ENCODE measurements at places on chromosomes 5 and 9.

- no peak for DNase-seq
Measured at GRCh38 chr9:15967068-15967467, 414.2 kb downstream of the CCDC171 start.

- DNase-seq: no peak
Measured at GRCh38 chr5:43041110-43041668, 1.1 kb upstream of the ANXA2R start.

GRCh38 chr9:84754881-84755280 is 85.4 kb downstream of the NTRK2 start:
- DNase-seq: no peak

DNA sequence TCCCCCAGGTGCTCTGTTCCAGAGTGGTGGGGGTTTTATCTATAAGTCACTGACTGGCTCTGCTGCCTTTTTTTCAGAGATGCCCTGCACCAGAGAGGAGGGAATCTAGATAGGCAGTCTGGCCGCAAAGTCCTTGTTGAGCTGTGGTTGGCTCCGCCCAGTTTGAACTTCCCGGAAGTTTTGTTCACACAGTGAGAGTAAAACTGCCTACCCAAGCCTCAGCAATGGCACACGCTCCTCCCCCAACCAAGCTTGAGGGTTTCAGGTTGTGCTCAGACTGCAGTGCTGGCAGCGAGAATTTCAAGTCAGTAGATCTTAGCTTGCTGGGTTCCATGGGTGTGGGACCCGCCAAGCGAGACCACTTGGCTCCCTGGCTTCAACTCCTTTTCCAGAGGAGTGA is 1428.6 kb downstream of the MAT2B start:
- peak; percentile 4 for DNase-seq

GRCh38 chr9:127706836-127707241 is at the start of gene CFAP157:
CFAP157 (plus strand) TSS chr9:127706988; CDS start chr9:127707032, 44 bp downstream.
- DNase-seq: no peak

- DNase-seq: no peak
Measured at GRCh38 chr9:112249277-112249676, 74.2 kb upstream of the SUSD1 start.

DNA sequence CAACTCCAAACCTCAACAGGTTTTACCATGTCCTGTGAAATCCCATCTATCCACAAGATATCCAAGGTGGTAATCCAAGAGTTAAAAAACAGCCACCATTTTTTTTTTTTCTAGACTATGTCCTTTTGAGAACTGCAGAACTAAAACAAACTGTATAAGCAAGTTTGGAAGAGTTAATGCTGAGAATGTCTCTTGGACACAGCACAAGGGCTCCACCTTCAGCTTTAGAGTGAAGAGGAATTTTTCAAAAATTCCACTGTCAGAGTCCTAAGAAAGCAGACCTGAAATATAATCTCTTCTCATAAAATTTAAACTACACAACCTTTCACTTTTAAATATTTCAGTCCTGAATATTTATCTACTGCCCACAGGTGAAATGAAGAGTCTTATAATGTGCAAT is 167.8 kb upstream of the CCNG1 start:
- peak; percentile 2 for DNase-seq

- peak; percentile 11 for DNase-seq
Measured at GRCh38 chr5:31770132-31770720, 131.3 kb downstream of the PDZD2 start.

DNA sequence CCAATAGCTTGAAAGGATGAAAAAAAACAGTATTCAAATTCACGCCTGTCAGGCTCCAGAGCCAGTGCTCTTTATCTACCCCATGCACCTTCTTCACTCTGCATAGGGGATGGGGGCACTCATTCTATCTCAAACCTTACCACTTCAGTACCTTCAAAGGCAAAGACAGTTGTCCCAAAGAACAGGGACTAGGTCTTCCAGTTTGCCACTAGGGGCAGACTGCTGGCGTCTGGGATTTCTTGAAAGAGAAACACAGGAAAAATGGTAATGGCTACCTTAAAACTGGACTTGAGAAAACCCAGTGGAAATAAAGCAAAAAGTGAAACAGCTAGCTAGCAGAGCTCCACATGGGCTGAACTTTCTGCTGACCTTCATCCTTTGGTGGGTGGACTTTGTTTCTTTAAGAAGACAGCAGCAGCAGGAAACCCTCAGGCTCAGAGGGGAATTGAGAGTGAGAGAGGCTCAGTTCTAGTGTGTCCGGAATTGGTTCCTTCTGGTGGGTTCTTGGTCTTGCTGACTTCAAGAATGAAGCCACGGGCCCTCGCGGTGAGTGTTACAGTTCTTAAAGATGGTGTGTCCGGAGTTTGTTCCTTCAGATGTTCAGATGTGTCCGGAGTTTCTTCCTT is 41.0 kb upstream of the SLC36A1 start:
- DNase-seq: peak; percentile 38

DNA sequence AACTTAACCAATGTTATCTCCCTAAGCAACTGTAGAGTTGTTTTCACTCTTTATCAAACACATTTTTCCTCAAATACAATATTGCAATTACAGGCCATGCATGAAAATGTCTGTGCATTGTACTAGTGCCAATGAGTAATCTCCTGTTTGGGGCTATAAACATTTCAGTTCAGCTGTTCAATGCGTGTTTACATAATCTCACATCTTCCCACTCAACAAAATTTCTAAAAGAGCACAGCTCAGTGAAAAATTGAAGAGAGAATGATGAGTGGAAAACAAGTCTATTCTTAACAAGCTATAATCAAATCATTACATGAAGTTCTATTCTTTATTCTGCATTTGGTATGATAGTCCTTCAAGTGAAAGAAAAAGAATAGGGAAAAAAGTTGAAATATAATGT is 780.5 kb upstream of the CDH9 start:
- no peak for DNase-seq

DNA sequence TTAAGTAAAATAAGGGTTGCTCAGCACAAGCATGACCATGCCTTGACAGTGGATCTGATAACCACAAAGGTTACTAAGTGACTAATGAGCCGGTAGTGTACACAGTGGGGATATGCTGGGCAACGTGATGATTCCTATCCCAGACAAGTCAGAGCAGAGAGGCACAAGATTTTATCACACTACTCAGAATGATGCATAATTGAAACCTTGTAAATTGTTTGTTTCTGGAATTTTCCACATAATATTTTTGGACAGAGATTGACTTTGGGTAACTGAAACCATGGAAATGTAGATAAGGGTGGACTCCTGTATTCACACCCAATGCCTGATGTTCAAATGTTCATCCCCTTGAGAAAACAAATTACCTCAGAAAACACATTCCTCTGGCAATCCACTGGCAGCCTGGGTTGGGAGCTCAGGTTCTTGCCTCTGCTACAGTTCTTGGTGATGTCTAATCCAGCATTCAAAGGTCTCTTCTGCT is 16.2 kb upstream of the ERAP1 start:
- no peak for DNase-seq

DNA sequence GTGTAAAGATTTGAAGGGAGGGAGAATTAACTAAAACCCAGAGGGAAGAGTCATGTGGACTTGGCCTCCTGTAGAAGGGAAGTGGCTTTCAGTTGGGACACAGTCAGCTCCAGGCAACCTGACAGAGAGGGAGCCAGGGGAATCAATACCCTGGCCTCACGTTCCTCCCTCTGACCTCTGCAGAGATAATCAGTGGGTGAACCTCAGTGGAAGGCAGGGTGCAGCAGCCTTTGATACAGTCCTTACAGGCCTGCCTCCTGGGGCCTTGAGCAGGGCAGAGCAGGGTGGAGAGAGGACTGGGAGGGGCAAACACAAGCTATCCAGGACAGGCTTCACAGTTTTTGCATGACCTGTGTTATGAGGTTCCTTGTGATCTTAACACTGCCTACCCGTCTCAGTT is 61.9 kb upstream of the GPBP1 start:
- DNase-seq: no peak

DNA sequence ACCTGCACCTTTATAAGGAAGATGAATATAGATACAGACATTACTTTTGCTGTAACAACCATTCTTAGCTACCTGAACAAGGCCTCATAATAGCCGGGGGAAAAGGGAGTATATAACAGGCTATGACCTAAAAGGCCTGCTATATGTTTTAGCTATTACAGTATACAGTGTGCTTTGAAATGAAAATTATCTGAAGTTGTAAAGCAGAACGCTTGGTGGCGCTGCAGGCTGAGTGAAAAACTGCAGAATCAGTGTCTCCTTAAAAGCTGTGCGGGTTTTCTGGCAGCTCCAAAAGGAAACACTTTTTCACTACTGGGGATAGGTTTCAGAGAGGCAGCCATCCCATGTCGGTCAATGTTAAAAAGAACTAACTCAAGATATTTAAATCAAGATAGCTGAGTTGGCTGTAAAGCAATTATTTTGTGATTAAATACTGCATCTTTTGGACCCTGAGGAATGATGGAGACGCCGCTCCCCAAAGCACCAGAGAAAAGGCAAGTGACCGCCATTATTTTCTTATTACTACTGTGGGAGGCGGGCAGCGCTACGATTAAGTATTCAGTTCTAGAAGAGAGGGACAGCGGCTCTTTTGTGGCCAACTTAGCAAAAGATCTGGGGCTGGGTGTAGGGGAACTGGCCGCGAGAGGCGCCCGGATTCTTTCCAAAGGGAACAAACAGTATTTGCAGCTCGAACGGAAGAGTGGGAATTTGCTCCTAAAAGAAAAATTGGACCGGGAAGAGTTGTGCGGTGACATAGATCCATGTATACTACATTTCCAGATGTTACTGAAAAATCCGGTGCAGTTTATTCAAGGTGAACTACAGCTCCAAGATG is 5.9 kb downstream of the PCDHB6 start:
- peak; percentile 19 for DNase-seq

DNA sequence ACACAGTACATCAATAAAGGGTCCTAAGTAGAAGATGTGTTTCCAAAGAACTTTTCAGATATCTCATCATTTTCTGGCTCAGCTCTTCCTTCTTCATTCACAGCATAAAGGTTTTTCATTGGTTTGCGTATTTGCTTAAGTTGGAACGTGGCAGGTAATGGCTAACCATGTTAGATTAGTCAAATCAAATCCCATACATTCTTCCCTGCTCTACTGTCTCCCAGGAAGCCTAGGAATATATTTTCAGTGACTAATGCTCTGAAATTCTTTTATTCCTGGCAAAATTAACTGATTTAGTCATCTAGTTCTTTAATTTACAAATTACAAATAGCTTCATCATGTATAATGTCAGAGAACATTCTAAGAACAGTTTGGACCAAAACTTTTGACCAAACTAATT is 99.6 kb upstream of the TMEM161B start:
- no peak for DNase-seq

GRCh38 chr5:163502521-163502920 is 2.9 kb upstream of the MAT2B start:
- peak; percentile 3 for DNase-seq

- DNase-seq: peak; percentile 80
Measured at GRCh38 chr9:95857124-95857523, 18.4 kb upstream of the ERCC6L2 start.

- peak; percentile 18 for DNase-seq
Measured at GRCh38 chr5:64074533-64074932, 91.1 kb upstream of the RNF180 start.

DNA sequence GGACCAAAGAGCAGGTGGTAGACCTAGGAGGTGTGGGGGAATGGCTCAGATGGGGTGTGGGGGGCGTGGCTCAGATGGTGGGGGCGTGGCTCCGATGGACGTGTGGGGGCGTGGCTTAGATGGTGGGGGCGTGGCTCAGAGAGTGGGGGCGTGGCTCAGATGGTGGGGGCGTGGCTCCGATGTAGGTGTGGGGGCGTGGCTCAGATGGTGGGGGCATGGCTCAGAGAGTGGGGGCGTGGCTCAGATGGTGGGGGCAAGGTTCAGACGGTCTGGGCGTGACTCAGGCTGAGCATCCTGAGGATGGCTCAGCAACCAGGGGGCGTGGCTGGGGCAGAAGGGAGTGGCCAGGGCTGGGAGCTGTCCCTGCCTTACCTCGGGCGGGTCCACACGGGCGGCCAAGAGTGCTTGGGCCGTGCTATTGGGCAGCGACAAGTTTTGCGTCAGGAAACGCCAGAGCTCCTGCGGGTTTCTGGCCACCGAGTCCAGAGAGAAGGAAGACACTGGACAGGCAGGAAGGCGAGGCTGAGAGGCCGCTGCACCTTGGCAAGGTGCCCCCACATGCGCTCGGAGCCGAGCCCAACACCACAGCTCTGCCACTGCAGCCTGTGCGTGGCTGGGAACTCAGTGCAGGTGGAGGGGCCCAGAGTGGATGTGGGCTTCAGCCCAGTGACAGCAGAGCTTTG is 5.9 kb downstream of the ABCA2 start:
- peak; percentile 89 for DNase-seq

GRCh38 chr5:6036006-6036405 is 342.3 kb downstream of the MED10 start:
- no peak for DNase-seq

- DNase-seq: peak; percentile 77
Measured at GRCh38 chr5:133552925-133553525, 59.3 kb downstream of the FSTL4 start.

DNA sequence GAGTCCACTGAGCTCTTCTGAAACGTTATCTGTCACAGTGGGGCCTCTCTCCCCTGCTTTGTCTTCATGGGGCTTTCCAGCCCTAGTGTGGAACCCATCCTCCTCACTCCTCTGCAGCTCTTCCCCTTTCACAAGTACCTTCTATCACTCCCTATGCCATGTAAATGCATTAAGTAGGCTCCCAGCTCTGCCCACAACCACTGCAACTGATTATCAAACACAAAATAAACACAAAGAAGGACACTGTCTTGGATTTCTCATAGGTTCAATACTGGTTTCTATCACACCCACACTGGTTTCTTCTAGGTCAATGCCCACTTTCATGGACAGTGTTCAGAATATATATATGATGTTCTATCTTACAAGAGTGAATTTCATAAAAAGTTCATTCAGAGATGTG is 139.4 kb downstream of the GNAQ start:
- DNase-seq: no peak

- DNase-seq: no peak
Measured at GRCh38 chr5:133467826-133468463, 144.4 kb downstream of the FSTL4 start.

- no peak for DNase-seq
Measured at GRCh38 chr5:6732634-6733410, 19.6 kb downstream of the TENT4A start.

DNA sequence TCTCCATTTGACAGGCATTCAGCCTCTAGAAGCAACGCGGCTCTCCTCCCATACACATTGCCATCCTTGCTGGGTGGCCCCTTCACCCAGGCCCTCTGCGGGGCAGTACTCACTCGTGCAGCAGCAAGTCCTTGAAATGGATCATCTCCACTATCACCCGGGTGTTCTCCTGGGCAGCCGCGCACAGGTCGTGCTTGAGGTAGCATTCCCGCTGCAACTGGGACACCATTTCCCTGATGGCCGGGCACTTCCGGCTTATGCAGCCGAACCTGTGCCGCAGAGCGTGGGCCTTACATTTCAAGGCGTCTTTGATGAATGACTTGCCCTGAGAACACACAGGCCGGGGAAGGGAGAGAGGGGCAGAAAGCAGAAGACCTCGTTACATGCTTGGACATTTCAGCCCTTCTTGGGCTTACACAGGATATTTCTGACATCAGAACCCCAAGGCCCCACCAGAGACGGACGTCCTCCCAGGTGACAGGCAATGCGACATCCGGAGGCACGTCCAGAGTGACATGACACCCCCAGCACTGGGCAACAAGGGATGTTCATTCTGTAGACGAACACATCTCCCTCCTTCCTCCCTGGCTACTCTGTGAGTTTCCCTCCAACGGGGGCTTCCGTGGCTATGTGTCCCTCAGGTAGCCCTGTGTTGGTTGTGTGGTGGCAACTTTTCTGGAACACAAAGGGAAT is 5.0 kb downstream of the STC2 start:
- DNase-seq: no peak

All from ELF-1 (cell line).